ENCODE measurements at places on chromosomes 13 and 19.

DNA sequence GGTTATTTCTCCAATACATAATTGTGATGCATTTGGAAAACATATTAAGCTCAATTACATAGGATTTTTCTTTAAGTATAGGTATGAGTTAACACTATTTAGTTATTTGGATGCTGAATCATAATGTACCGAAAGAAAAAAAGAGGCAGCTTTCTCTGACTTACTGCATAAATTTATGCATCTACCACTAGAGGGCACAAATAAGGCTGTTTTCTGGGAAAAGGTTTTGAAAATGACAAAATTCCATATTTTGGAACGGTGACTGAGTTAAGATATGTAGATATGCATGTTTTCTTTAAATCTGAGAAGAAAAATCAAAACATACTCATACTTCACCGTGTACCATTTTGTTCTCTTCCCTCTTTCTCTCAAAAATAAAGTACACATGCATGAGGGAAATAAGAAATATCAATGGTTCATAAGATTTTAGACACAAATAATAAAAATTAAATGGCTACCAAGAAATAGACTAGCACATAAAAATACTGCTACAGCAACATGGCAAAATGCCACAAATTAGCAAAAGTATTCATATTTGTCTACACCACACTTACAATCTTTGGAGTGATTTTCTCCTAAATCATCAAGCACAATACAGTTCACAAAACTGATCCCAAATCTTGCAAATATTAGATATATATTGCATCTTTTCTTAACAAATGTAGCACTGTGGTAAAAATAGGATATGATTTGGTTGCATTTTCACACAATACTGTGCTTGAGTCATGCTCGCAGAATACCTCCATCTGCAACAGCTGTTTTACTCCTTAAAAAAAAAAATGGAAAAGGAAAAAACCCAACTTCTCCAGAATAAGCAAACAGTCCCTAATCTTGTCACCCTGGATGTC is 260.0 kb downstream of the FGF14 start:
- DNase-seq, result no peak

GRCh38 chr13:99805361-99805760 is 166.2 kb downstream of the ZIC5 start:
- no peak for DNase-seq

DNA sequence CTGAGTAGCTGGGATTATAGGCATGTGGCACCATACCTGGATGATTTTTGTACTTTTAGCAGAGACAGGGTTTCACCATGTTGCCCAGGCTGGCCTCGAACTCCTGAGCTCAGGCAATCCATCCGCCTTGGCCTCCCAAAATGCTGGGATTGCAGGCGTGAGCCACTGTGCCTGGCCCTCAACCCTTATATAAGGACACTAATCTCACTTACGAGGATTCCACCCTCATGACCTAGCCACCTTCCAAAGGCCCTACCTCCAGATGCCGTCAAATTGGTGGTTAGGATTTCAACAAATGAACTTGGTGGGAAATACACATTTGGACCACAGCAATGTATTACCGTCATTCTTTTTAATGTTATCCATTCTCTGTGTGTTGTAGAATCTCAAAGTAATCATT is 61.0 kb downstream of the ING1 start:
- no peak for DNase-seq

DNA sequence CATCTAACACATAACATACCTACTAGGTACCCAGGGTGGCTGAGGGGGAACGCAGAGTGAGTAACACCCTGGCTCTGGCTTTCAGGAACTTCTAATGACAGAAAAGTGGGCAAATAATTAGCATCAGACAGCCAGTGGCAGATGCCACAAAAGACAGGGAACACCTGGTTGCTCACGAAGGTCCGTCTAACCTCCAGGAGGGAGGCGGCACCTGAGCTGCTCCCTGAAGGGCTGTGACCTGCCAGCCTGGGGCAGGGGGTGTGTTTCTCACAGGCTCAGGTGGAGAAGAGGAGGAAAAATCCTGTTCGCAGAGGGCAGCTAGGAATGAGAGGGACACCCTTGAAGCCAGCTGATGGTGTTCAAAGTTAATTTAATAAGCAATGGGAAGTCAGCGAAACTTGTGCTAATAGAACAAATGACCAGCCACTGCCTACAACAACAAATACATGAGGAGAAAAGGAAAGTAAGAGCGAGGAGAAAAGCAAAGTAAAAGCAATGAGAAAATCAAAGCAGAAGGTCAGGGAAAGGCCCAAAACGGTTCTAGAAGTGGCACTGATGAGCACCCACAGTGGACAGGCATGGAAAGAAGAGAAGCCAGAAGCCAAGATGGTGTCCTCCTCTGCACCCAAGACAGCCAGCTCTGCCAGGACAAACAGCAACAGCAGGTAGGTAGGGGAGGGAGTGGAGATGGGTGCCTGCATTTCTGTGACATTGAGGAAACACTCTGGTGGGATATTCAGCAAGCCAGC is 87.3 kb downstream of the STK24 start:
- no peak for DNase-seq

DNA sequence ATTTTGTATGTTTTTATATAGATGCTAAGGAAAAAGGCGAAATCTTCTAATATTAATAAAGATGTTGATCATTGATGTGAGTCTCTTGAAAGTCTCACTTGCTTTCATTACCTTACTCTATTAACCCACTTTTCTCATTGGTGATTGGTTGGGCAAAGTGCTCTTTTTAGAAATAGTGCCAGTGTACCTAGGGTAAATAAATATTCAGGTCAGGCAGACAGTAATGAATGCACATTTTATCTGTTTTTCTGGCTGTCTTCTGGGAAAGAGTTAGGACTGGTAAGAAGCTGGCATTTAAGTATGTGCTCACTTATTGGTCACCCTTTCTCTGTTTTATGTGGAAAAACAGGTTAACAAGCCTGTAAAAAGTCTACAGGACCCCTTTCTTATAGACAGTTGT is 11.2 kb downstream of the SERP2 start:
- no peak for DNase-seq

DNA sequence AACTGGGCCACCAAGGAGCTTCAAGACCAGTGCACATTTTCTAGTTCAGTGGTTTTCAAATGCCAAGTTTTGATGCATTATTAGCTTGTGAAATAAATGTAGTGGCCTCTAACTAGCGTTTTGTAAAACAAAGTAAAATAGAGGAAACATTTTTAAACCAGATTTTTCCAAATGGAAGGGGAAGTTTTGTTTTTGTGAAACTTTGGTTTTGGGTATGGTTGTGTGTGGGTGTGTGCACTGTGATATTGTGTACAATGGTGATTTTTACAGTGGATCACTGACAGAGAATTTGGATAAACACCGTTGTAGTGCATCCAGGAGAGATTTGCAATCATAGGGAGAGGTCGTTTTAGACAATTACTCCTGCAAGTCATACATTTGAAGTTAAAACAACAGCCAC is 108.9 kb downstream of the SLC7A1 start:
- DNase-seq, result no peak

- DNase-seq, result peak; percentile 50
Measured at GRCh38 chr19:1455336-1456120, 5.6 kb downstream of the APC2 start.

GRCh38 chr19:39865186-39865585 is 19.0 kb upstream of the FBL start:
- no peak for DNase-seq

GRCh38 chr13:51495316-51495715 is 42.5 kb upstream of the INTS6 start:
- DNase-seq, result no peak

- no peak for DNase-seq
Measured at GRCh38 chr13:100235311-100235901, 146.5 kb downstream of the PCCA start.

DNA sequence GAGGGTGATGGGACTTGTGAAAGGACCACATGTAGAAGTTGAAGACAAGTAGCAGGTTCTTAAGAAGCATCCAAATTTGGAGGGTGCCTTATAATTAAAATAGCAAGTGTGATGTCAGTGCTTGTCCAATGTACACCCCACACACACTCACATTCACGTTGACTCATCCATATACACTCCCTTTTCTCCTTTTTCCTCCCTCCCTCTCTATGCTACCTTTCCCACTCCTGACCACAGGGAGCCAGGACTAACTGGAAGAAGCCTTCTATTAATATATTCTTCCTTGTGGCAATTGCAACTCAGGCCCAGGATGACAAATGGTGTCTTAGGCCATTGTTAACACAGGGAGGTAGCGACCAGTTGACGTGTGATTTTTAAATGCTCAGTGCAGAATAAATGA is 16.3 kb upstream of the GPR183 start:
- no peak for DNase-seq

GRCh38 chr13:91331047-91331915 is 16.2 kb upstream of the MIR17HG start:
- DNase-seq, result no peak

DNA sequence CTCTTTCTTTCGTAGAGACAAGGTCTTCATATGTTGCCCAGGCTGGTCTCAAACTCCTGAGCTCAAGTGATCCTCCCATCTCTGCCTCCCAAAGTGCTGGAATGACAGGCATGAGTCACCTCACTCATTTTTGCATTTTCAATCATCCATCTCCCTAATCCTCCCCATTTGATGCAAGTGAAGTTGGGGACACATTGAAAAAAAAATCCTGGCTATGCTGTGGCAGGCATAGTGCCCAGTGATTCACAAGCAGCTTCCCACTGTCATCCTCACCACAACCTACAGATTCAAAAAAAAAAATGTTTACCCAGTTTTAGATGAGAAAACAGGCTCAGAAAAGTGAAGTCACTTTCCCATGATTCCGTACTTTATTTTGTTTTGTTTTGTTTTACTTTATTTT is 44.7 kb upstream of the USP29 start:
- DNase-seq, result no peak

DNA sequence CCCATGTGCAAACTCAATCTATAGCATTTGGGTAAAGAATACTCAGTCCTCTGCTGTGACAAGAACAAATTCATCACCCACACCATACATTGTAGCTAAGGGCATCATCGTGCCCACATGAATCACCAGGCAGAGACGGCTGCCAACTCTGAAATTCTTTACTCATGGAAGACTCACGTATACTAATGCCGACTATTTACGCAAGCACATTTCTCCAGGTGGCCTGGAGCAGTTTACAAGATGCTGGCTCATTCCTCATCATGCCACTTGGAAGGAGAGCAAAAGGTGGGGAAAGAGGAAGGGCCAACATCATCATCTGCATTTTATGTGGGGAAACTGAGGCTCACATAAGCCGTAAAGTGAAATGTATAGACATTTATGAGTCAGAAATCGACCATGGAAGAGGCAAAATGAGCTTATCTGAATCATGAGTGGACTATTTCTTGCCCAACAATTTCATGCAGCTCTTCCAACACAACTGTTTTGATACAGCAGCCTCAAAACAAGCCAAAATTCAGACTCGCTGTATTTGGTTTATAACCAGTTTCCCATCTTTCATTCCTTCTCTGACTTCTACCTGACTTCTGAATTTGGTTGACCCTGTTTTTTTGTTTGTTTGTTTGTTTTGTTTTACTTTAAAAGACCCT is 213.9 kb upstream of the SERP2 start:
- no peak for DNase-seq

- no peak for DNase-seq
Measured at GRCh38 chr13:43905435-43906031, 25.8 kb downstream of the LACC1 start.

GRCh38 chr19:35558400-35559280 is 4.8 kb downstream of the ATP4A start:
- DNase-seq, result no peak

GRCh38 chr13:99289674-99290337 is 17.4 kb downstream of the GPR183 start:
- DNase-seq, result peak; percentile 24

Data from stimulated activated CD4-positive, alpha-beta T cell treated with anti-CD3 and anti-CD28 coated beads, Interleukin-4, amount 100 ng/mL, for 1 hour (primary cell).